SW 1271 (cell line): ENCODE measurements at places on chromosomes 12 and 14.
A peak's percentile ranks its signal among the peaks of the same experiment; 100 is the strongest.

GRCh38 chr12:46361667-46362034 lies 10.9 kb downstream of the SLC38A2 start:
- DNase-seq, result peak; percentile 28

DNA sequence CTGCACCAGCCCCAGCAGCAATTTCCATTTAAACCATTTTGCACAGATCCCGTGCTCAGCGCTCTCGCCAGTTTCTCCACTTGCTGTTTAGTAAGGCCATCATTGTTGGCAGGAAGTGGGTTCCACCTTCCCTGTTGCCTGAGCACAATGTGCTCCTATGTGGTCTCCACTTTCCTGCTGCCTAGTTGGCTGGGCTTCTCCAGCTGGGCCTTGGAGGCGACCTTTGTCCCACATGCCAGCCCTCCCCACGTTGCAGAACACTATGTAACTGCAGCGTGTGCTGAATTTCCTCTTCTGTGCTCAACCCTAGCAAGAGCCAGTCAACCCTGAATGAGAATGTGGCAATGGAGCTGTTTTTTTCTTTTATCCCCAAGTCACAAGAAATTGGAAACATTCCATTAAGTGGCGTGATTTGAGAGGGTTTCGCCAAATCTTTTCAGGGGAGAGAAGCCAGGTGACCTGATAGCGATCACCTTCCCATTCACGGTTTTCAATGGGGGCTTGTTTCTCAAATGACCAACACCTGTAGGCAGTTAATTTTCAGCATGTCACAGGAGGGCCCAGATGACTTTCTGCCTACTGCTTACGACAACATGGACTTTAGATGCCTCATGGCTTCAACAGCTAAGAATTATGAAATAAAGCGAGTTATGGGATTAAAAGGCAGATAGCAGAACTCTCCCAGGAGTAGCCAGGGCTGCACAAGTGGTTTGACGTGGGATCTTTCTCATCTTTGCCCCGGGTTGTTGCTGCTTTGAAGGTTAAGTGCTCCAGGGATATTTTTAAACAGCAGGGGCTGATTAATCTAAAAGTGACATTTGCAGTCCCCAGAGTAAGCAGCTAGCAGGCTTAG lies at the start of gene ACACB:
ACACB (plus strand) TSS at position 830 of the 853 bp plus-strand sequence. CDS start 22,819 bp downstream, outside the sequence.
- DNase-seq, result no peak

DNA sequence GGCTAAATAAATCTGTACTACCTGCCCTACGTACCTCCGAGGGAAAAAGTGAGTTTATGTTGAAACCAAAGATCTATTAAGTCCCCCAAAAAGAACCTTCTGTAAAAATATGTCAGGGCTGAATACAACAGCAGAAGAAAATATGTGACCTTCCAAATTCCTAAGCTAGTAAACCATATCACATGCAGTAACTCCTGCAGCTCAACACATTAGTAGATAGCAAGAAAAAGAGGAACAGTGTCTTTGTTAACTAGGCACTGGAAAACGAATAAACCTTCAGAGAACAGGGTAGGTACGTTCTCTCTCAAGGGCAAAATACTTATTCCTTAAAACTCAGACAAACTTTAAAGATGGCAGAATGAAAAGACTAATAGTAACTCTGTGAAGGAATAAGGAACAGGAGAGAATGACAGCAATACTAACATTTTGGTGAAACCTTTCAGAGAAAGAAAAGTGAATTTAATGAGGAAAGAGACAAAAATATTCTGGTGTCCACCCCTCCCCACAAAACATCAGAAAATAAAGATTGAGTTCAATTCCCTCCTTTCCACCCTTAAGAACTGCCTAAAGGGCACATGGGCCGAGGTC lies 18.0 kb downstream of the CBX5 start:
- DNase-seq, result no peak

GRCh38 chr14:27256805-27257204 lies 659.0 kb upstream of the NOVA1 start:
- no peak for DNase-seq

- no peak for DNase-seq
Measured at GRCh38 chr12:10562306-10562933, 51.0 kb downstream of the MAGOHB start.

DNA sequence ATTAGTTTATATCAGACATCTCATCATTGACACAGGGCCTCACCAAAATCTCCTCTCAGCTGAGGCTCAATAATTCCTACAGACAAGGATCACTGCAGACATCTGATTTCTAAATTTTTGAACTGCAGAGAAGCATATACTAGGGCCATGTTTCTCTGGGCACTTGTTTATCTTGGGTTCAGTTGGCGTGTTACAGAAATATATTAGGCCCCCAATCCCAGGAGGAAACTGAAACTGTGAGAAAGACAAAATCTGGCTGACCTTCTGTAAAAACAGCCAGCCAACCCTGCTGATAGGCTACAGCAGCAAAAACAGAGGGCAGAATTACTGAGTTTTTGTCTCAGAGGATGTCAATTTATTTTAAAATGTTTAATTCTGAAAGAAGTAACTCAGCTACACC lies 634.6 kb downstream of the ETNK1 start:
- no peak for DNase-seq

DNA sequence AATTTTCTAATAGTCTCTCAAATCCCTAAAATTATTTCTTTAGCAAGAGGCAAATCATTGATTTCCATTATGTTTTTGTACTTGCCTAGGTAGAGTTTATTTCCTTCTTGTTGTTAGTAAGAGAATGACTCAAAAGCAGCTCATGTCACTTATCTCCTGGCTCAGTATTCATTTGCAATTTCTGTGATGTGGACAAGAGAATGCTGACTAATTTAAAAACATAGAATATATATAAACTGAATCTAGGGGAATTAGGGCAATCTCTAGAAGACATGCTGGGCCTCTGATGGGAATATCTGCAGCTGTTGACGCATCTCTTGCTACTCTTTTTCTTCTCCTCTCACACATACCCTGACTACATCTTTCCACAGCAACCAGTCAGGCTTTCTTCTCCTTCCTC lies 130.8 kb upstream of the PRKD1 start:
- no peak for DNase-seq

DNA sequence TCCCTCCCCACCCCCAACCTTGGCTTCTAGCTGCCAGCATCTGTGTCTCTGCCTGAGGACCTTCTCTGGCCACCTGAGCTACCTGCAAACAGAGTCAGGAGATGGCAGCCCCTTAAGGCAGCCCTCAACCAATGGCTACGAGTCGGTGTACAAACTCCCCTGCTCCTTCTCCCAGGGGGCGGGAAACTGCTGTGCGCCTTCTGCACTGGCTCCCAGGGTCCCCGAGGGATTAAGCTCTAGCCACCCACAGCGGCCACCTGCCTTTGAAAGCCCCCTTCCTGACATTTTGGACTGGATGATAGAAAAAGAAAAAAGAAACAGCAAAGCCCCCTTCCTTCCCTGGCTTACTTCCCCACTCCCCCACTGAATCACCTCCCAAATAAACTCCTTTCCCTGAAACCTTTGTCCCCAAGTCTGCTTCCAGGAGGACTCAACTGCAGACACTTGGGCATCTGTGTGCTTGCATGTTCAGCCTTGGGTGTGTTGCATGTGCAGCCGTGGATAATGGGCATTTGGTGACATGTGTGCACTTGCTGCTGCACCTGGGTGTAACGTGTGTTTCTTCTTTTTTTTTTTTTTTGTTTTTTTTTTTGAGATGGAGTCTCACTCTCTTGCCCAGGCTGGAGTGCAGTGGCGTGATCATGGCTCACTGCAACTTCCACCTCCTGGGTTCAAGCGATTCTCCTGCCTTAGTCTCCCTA lies 6.0 kb downstream of the SDS start:
- no peak for DNase-seq

- no peak for DNase-seq
Measured at GRCh38 chr12:87883806-87884205, 145.4 kb downstream of the C12orf50 start.

DNA sequence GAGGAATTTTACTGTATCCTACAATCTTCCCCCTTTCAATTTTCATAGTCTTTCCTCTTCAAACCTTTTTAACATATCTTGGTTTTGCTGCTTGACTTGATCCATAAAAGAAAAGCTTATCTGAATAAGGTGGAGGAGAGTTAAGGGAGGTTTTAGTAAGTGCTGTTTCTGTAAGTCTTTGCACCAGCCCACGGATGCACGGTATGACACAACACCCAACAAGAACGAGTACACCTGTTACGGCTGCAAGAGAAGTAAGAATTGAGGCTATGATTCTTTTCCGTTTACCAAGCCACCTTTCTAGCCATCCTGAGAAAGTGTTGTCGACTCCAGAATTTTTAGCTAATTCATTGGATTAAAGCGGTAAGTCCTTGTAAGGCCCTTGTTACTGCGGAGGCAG lies 26.1 kb upstream of the CPNE8 start:
- DNase-seq, result no peak

- DNase-seq, result no peak
Measured at GRCh38 chr14:80959496-80959895, 4.1 kb downstream of the TSHR start.

- no peak for DNase-seq
Measured at GRCh38 chr14:84581041-84581440, 948.9 kb upstream of the FLRT2 start.

DNA sequence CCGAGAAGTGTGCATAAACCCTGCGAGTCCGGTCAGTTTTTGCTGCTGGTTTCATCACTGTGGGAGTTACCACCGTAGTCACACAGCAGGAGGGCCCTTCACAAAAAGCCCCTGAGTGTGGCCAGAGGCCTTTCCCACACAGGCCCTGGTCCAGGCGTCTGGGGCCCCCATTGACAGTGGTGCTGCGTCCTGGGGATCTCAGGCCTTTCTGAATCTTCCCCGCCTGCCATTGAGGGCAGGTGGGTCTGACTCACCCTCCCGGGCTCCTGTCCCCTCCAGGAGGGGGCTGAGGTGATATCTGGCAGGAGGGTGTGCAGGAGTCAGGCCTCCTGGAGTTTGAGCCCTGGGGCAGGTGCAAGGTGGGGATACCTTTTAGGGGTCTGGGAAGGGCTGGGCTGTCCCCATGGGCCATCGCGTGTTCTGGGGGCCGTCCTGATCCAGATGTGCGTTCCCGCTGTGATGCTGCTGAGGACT lies 358.5 kb downstream of the TMEM121 start:
- no peak for DNase-seq

- DNase-seq, result no peak
Measured at GRCh38 chr12:95551305-95551704, at the start of gene USP44. Gene USP44, minus strand, starts transcription at chr12:95551476. Its CDS starts 17,220 bp downstream, at chr12:95534256.

DNA sequence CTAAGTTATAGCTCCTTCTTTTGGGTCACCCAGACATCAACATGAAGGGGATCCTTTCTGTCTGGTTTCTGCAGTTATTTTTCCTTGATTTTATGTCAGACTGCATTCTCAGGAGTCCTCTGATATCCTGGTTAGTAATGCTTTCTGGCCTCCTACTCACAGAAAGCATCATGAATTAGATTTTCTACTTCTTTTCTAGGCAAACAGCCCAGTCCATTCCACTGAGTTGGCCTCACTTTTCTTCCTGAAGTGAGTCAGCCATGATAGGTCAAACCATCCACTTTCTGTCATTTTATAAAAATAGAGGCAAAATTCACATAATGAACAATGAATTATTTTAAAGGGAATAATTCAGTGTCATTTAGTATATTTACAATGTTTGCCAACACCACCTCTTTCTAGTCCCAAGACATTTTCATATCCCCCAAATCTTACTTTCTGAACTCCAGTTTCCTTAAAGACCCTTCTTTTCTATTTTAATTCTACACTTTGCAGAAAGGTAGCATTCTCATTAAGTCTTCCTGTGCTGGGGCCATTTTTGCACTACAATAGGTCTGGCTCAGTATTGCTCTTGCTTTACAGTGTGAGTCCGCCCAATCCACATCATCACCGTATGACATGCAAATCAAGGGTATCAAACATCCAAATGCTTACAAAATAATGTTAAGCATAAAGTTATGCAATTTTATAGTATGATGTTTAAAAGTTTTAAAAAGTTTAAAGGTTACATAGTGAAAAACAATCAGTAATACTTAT lies 95.1 kb downstream of the UNC79 start:
- DNase-seq, result no peak

- no peak for DNase-seq
Measured at GRCh38 chr12:2583642-2584401, 210.9 kb upstream of the FKBP4 start.

- no peak for DNase-seq
Measured at GRCh38 chr14:104734051-104734587, 10.1 kb downstream of the ADSS1 start.

- DNase-seq, result no peak
Measured at GRCh38 chr14:60590991-60591414, 58.3 kb downstream of the SIX1 start.

GRCh38 chr12:60399064-60399463 lies 803.2 kb downstream of the SLC16A7 start:
- DNase-seq, result no peak

DNA sequence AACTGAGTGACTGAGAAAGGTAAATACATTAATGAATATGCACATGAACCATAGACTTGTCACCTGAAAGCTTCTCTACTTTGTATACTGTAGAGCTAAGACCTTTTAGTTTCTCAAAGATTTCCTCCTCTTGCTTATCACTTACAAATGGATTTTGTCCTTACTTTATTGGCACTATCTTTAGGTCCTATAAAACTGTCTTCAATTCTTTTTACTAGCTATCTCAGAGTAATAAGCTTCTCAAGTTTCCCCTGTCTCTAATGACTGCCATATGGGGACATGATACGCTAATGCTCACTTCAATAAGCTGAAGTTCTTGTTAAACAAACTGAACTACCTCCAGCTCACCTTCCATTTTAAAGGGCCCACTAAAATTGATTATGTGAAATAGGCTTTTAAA lies 468.2 kb upstream of the CCDC196 start:
- no peak for DNase-seq

- DNase-seq, result no peak
Measured at GRCh38 chr12:19633641-19634040, 194.3 kb downstream of the AEBP2 start.

DNA sequence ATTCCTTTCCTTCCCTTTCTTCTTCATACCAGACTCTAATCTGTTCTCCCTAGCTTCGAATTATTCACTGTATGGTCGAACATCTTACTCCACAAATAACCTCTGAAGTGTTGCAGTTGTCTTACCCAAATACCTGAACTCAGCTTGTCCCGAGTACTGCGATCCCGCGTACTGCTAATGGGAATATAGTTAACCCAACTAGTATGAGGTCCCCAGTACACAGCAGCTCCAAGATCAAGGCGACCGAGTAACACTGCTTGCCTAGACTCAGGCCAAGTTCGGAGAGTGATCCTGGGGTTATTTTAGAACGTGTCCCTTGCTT lies 462 bp upstream of the ETNK1 start:
- no peak for DNase-seq

GRCh38 chr12:122807651-122808050 lies 27.6 kb upstream of the HIP1R start:
- DNase-seq, result no peak

DNA sequence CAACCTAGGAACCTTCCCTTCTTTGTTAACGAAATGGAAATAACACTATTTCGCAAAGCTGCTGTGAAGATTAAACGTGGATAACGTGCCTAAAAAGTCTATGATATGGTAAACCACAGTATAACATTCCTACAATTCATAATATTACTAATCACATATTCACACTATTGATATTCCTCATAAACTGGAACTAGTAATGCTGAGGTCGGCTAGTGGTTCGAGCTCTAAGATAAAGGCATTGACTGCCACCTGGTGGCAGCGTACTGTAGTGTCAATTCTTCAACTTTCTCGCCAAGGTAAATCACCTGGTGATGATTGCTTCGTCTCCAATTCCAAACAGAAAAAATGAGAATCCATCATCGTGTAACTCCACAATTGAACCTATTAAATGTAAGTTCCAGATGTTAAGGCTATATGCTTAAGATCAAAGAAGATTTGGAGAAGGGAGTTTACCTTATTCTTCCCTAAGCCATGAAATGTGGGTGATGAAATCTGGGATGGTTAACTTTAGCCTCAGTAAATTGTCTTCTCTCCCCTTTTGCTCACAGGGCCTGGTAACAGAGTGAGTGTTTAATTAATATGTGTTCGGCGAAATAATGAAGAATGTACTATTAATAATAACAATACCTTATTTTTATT lies 197.5 kb upstream of the TMEM132C start:
- DNase-seq, result no peak
